ENCODE measurements at places on chromosomes 5 and 9.

DNA sequence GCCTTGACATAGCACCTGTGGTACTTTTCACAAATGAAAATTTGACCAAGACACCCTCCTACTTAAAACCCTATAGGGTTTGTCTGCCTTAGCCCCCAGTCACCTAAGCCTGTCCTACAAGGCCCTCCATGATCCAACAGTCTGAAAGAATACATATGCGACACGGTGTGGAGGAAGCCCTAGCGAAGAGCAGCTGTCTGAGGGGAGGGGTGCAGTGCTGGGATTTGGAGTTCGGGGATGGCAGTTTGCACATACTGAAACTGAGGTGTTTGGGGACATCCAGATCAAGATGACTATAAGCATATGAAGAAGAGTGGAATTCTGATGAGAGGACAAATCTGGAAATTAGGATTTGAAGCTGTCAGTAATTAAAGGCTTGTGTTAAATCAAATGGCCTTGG lies 7.2 kb upstream of the MYORG start:
- DNase-seq: no peak

DNA sequence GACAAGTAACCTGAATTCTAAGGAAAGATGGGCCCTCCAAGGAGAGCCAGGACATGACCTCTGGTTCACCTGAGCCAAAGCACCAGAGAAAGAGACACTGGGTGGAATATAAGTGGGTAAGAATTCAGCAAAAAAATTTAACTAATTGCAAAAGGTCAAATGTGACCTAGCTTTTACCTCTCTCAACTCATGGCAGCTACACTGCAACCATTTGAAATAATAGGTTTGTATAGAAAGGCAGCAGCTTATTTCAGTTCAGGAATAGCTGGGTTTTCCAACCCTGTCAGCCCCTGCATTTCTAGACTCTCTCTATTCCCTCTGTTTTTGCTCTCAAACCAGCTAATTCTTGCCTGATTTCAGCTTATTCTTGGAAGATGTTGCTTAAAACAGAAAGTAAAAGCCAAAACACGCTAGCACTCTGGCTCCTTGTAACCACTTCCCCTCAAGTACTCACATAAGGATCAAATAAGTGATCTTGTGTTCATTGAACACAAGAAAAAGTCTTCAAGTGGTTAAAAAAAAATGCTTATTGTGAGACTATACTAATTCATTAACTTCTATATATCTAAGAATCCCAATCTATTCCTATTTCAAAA lies 101.1 kb upstream of the NR4A3 start:
- DNase-seq: peak; percentile 47

- no peak for DNase-seq
These were observed 33.1 kb upstream of the AFAP1L1 start for GRCh38 chr5:149238540-149238939.

DNA sequence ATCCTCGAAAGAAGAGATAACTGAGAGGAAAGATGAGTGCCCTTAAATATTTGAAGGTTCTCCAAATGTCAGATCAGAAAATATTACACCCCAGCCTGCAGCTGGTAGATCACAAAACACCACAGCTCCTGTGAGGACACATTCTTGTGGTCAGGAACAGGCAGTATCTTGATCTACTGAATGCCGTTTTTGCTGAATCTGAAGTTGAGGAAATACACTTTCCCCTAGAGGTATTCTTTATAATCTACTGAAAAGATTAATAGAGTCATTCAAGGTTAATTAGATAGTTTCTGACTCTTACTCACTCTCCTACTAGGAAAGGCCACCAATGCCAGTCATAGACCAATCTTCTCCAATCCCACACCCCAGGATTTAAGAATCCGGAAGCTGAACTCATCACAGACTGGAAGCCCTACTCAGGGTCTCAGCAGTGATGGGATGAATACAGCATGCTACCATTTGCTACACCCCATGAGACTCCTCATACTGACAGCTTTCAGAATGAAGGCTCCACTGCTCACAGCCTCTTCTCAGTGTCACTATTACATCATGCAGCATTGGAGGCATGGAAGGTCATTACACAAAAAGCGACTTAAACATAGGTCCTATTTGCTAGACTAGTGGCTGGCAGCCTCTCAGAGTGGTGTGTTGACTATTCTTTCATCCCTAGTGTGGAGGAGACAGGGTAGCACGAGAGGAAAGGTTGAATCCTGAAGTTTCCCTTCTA lies 143.9 kb upstream of the SLC1A3 start:
- DNase-seq: peak; percentile 26

DNA sequence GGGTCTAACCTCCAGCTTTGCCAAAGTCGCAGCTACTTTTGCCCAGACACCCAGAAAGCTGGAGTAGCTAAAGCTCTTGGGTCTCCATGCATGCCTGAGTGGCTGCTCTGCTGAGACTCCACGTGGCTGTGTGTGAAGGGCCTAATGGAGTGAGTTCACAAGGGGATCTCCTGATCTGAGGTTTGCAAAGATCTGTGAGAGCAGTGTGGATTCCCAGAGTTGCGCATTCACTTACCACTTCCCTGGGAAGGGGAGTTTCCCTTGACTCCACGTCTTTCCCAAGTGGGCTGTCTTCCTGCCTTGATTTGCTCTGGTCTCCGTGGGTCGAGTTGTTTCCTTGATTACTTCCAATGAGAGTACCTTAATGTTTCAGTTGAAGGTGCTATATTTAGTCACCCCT lies 17.6 kb upstream of the CDKN2B start:
- no peak for DNase-seq

DNA sequence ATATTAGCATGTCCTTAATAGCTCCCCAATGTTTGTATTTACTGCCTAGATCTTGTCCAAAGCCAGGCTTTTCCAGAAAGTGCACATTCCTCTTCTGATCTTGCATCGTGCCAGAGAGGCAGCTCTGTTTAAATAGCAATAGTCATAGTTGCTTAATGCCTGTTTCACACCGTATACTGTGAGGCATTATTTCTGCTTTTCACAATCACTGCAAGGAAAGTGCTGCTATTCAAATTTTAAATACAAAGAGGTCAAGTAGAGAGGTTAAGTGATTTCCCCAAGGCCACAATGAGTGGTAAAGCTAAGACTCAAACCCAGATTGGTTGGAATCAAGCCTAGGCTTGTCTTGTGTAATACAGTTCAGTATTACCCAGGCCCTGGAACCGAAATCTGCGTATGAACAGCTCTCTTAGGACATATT lies 153.6 kb downstream of the SNX18 start:
- peak; percentile 90 for DNase-seq

GRCh38 chr5:140344683-140345423 lies 1.6 kb downstream of the HBEGF start:
- peak; percentile 45 for DNase-seq

GRCh38 chr5:177086654-177087397 lies at the start of gene FGFR4:
Gene FGFR4, plus strand, starts transcription at chr5:177086915. Its CDS starts 2,688 bp downstream, at chr5:177089603.
- DNase-seq: peak; percentile 47

DNA sequence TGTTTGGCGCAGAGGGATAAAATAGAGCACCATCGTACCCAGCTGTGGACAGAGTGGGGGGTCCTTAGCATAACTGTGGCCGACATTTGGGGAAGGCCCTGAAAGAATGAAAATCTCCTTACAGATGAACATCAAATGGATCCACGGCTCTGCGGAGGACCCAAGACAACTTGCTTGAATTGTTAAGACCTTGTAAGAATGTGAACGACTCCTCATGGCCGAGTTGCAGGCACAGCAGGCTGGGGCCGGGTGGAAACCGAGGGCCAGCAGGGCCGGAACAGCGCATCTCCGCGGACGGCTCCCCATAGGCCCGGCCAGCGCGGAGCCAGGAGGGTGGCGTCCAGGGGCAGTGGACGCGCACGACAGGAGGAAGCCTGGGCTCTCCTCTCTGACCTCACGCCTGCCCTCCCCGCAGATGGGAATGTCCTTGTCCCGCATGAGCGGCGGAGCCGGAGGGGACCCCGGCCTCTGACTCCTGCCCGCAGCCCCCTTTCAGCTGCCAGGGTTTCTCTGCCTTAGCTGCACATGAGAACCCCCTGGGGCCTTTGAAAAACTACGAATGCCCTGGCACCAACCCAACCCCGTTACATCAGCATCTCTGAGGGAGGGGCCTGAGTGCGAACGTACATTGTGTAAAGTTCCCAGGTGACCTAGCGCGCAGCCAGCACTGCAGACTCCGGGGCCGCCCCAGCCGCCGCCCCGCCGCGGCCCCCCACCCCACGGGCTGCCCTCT lies 36.2 kb upstream of the PTCH1 start:
- DNase-seq: peak; percentile 31

GRCh38 chr9:137302449-137303150 lies 529 bp upstream of the NRARP start:
- DNase-seq: no peak

DNA sequence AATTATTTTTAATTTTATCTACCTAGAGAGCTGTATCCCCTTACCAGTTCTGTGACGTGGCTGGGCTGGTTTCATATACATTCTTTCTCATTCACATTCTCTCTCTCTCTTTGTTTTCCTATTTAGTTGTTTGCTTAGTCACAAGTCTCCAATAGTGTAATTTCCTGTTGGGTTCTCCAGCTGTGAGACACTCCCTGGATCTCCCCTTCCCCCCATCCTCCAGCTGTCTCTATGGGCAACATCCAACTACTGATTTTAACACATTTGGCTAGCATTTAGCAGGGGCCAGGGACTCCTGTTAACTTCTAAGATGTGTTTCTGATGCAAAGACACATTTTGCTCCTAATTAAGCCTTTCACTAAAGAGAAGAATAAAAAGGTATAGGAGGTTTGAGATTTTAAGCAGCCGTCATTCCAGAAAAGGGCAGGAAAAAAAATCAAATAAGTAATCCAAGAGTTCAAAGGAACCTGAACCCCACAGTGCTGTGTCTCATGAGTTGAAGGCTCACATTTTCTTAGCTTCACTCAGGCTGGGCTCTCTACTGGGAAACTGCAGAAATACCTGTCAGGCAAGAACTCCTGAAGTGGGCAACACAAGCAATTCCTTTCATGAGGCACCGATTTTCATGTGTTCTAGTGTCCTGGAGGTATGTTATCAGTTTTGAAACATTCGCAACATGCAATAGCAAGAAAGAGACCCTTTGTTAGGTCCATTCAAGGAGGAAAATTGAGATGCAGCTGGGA lies 198.7 kb upstream of the C9orf72 start:
- DNase-seq: no peak

DNA sequence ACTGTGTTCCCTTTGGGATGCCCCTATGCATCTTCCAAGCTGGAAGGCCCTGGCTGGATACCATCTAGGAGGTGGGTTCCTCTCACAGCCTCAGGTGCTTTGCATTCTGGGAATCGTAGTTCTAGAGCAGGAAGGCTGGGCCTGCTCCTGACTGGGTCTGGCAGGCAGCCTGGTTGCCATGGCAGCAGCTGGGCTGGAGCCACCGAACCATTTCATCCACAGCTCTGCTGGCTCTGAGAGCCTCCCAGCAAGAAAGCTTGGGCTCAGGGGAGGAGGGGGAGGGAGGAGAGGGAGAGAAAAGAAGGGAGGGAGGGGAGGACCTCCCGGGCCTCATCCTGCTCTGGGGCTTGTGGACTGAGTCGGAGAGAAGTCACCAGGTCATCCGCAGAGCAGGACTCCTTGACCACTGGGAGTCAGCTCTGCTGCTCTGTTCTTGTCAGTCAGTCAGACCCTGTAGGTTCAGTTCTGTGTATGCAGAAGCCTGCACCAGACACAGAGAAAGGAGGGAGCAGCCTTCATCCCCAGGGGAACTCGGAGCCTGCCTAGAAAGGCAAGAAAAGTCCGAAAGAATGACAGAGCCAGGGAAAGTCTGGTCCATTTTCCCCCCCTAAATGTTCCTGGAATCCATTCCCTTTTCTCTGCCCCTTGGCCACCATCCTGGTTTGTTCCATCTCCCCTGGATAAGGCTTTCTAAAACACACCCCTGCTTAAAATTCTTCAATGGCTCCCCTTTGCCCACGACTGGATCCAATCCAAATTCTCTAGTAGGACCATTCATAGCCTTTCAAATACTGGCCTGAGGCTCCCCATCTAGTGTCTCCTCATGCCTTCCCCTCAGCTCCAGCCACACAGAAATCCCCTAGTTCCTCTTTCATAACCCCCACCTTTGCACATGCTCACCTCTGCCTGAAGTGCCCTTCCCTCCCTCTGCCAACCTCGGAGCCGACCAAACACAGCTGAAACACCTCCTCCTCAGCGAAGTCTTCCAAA lies 65.4 kb upstream of the ARAP3 start:
- peak; percentile 49 for DNase-seq

DNA sequence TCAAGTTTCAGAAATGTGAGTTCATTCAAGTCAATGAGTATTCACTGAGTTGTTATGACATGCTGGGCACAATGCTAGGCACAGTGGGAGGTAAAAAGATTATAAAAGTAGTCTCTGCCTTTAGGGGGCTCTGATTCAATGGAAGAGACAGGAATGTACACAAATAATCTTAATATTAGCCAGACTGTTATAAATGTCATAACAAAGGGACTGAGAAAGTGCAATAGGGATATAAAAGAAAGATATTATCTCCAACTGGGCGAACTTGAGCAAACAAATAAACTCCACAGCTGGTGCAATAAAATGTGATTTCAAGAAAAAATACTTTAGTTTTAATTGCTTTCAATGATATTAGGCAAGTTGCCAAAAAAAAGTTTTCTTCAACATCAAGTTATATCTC lies 755.2 kb downstream of the BRINP1 start:
- no peak for DNase-seq

DNA sequence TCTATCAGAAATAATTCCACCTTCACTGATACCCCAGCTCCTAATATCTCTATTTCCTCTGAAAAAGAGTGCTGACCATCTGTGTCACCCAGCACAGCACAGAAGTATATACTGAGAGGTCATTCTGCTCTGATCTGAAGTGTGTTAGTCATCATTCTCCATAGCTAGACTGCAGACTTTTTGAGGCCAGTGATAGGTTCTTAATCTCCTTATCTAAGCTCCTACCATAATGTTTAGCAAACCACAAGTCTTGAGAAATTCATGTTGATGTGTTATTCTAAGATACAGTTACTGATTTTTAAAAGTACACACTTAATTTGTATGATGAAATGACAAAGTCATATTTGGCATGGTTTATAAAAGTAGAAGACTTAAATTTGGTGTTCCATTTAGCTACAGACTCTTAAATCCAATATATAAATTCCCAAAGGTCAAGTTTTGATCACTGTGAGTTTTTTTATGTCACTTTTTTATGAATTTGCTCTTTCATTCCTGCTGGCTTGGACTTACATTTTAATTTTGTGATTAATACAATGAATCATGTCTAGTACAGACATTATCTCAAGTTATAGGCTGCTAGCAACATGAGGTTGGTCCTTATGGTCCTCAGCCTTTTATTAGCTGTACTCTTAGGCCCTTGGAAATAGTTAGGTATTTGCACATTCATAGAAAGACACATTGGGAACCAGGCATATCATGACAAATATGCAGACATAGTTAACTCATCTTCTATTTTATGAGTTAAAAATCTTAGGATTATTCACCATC lies 380.8 kb downstream of the EBF1 start:
- peak; percentile 79 for DNase-seq

DNA sequence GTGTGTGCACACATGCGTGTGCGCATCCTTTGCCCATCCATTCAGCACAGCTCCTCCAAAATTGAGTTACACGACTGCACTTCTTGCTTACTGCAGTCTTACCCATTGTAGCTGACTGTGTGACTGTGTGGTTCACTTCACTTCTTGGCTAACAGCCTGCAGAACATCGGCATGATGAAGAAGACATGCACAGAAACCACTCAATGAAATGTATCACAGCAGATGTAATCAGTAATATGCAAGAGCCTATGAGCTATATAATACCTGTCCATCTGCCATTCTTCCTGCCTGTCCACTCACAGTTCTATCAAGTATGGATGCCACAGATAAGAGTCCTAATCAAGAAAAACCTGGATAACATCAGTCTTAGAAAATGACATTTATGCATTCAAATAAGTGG lies 83.9 kb downstream of the TRPM3 start:
- DNase-seq: no peak
